NCI-H526 treated with DMSO at 0.1 percent for 48 hours (cell line): ENCODE measurements at places on chromosomes 5 and 9.

DNA sequence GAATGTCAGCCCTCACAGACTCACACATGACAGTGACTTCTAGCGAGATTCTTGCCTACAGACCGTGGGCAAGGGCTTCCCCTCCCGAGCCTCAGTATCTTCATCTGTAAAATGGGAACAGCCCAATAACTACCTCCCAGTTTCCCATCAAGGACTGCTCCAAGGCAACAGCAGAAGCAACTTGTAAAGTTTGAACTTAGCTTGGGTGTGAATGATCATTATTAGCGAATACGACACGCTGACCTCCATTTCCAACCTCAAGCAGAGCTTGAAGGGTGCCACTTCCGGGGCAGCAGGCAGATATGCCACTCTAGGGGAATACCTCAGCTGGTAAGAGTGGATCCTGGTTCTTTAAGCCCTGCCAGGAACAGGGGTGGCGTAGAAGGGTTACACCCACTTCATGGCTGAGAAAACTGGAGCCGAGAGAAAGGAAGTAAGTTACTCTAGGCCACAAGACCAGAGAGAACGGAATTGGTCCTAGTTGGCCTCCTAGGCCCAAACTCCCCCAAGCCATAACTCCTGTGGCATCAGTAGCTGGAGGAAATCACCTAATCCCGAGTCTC is 2.0 kb downstream of the RNF44 start:
- DNase-seq, result no peak

- no peak for DNase-seq
These were observed 88.1 kb downstream of the PAX5 start for GRCh38 chr9:36945999-36946398.

DNA sequence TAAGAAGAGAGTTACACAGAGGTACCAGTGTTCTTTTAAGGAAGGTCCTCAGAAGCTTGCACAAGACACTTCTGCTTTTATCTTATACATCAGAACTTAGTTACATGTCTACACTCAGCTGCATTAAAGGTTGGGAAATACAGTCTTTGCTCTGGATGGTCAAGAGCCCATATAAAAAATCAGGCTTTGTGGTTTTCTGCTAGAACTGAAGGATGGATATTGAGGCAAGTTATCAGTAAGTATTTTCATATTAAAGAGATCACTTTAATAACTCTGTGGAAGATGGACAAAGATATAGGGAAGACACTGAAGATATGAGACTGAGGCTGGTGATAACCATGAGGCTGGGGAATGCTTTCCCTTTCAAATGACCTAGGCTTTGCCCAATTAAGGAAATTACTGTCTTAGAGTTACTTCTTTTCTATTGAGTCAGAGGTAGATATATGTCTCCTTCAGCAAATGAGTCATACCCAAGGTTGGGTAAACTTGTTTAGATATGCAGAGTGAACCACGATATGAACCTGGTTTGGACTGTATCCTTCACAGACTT is 87.0 kb upstream of the TNC start:
- no peak for DNase-seq

- DNase-seq, result no peak
These were observed 31.1 kb upstream of the ZNF782 start for GRCh38 chr9:96885424-96885823.

- peak; percentile 6 for DNase-seq
These were observed 1.1 kb downstream of the BAG1 start for GRCh38 chr9:33263131-33264002.

GRCh38 chr9:100730086-100730485 is 152.2 kb downstream of the CAVIN4 start:
- no peak for DNase-seq

DNA sequence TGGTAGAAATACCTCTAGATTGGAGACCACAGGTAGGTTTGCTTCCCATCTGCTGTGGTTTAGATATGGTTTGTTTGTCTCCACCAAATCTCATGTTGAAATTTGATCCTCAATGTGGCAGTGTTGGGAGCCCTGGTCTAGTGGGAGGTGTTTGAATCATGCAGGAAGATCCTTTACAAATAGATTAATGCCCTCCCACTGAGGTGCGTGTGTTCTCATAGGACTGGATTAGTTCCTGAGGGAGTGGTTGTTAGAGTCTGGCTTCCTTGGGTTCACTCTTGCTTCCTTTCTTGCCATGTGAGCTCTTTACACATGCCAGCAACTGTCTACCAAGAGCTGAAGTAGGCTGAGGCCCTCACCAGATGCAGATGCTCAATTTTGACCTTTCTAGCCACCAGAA is 391.1 kb upstream of the GRIA1 start:
- no peak for DNase-seq

DNA sequence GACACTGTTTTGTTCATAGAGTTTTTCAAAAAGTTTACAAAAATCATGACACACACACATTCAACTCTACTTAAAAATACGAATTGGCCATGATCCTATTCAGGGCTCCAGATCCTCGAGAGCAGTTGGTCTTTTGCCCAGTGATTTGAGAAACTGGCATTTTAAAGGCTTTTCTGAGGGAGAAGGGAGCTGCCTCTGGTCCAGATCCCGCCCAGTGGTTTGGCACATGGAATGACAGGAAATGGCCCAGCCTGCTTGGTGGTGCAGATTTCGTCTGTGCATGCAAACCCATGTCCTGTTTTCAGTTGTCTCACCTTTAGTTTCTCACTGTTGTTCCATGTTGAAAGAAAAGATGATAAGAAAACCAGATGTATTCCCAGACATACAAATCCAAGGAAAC is 3.6 kb downstream of the CAMK4 start:
- no peak for DNase-seq

DNA sequence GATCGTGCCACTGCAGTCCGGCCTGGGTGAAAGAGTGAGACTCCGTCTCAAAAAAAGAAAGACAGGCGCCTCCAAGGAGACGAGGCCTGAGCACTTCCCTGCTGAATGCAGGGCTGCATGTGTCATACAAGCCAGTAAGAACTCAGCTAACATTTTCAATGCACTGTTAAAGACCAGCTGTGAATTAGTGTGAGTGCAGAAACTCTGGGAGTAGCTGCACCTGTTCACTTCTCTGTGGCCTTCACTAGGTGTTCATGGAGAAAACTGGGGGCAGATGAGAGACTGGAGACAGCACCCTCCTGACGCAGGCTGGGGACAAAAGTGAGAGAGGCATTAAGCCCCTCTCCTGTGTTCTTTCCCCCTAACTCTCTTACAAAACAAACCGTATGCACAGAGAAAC is 41.8 kb downstream of the FBXO10 start:
- DNase-seq, result no peak

DNA sequence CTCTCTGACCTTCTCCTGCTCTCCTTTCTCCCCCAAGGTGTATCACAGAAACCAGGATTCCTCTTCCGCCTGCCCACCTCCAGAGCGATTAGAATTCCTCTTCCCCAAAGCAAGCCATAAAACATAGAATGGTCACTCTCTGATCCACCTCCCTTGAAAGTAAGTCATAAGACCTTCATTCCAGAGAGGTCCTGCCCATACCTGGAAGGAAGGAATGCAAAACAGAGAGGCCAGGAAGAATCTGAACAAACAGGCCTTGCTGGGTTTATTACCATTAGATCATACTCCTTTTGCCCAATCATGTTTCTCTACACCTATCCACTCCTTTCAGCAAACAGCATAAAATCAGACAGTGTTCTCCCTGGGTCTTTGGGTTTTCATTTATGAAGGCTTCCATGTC is 21.0 kb downstream of the CDKL3 start:
- no peak for DNase-seq

GRCh38 chr5:14190194-14191164 is 47.3 kb downstream of the TRIO start:
- DNase-seq, result no peak

DNA sequence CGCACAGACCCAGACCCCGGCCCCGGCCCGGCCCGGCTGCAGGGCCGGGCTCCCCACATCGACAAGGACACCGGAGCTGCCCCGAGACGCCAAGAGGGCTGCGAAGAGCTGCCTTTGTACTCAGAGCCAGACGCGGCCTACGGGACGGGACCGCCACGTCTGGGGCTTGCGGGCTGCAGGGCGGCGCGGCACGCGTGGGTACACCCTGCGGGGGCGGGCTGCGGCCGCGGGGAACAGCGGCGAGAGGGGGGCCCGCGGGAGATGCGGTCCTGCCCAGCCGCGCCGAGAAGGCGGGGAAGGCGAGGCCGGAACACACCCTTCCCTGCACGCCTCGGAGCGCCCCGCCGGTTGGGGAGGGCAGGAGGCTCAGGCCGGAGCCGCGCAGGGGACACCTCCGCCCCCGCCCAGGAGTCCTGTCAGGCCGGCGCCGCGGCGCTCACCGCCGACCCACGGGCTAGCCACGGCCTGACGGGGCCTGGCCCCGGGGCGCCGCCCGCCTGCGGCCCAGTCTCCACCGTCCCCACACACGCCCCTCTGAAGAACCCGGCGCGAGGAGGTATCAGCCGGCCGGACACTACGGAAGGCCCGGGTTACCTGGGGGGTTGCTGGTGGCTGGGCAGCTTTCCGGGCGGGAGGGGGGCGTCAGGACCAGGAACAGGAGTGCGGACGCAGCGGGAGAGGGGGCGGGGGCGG is 478 bp downstream of the RAB14 start:
- DNase-seq, result peak; percentile 16

- no peak for DNase-seq
These were observed 34.4 kb upstream of the EQTN start for GRCh38 chr9:27331393-27331792.

DNA sequence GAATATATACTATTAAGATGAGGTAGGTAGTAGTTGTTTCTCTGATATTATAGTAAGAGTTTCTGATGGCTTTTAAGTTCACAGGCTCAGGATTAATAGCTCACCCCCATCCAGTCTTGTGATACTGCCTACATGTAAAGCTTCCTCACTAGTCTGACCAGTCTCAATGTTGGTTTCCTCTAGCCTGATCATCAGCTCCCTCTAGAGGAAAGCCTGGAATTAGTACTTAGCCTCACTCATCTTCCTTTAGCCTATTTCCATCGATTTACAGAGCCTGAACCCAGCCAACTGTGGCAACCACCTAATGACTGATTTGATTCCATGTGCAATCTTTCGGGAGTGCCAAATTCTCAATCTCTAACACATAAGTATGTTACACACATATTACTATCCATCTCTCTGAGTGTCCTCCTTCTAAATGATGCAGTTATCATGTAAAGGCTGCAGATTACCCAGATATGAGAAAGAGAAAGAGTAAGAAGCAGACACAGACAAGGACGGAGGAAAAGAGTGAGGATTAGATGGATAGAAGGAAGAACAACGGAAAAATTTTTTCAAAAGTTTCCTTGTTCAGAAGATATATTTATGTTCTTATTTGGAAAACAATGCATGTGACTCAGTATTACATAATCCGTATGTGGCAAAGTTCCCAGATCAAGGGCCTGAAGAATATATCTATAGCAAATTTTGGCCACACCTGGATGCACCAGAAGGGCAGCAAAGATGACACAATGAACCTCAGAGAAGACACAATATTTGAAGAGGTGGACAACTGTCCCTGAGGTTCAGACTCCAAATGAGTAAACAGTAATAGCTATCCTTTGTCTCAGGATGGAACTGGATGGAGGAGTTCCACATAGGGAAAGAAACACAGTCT is 333.7 kb downstream of the ELAVL2 start:
- peak; percentile 78 for DNase-seq

GRCh38 chr5:111241696-111242095 is 17.5 kb downstream of the CAMK4 start:
- DNase-seq, result no peak

DNA sequence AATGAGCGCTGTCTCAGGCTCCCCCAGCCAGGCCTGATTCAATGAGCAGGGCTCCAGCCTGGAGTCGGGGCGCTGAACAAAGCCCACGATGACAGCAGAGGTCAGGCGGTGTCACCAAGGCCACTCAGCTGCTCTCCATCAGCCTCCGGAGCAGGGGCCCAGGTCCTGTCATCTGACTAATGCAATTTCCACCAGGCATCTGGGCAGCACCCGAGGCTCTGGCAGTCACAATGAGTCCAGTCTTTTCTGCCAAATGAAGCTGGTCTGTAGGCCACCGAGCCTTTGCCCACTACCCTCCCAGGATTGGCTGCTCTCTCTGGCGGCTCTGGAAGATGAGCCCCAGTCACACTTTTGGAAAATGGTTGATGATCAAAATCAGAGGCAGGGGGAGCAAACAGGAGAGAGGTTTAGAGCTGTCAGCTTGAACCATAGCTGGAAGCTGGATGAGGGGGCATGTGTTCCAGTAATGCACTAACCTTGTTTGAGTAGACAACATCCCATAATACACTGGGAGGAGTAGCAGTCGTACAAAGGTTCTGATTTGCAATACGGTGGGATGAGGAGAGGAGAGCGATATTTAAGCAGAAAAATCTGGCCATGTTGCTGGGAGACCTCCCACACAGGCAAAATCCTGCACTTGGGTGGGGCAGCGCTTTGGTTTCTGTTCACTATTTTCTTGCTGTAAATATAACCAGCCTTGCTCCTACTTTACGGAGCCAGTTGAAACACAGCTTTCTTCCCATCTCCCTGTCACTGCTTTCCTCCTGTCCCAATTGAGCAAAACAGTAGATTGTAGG is 306.4 kb upstream of the PANK3 start:
- DNase-seq, result no peak

GRCh38 chr5:111942201-111942600 is 185.2 kb upstream of the NREP start:
- DNase-seq, result no peak

DNA sequence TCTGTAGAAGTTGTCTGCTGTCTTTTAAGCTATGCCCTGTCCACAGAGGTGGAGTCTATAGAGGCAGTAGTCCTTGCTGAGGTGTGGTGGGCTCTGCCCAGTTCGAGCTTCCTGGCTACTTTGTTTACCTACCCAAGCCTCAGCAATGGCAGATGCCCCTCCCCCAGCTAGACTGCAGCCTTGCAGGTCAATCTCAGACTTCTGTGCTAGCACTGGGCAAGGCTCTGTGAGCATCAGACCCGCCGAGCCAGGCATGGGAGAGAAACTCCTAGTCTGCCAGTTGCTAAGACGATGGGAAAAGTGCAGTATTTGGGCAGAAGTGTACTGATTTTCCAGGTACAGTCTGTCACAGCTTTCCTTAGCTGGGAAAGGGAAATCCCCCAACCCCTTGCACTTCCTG is 694.1 kb upstream of the CDH6 start:
- no peak for DNase-seq

- no peak for DNase-seq
These were observed 526.0 kb downstream of the ZNF608 start for GRCh38 chr5:124220418-124220817.

DNA sequence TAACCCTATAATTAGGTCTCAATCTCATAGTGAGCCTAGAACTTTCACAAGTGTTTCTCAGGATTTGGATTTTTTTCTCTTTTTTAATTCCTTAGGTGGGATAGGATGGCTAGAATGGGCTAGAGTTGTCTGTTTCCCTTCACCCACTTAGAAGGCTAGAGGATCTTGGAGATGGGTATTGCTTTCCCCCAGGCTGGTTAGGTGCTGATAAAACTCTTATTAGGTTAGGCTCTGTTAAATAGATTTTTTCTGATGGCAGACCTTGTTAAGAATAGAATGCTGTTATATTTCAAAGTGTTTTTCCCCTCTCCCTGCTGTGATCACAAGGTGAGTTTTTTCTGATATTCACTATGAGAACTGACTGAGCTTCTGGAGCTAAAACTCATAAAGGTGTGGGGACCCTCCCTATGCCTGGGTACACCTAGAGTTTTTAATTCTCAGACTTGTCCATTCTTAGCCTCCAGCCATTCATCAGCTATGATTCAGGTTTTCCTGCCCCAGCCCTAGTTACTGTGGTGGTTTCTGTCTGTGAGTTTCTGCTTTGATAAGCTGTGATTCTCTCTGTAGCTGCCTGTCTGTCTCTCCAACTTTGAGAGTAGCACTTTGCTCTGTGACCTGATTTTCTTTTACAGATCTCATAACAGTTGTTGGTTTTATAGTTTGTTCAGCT is 132.4 kb downstream of the HACD4 start:
- DNase-seq, result no peak
